ENCODE measurements at places on chromosomes 3 and 15.

- DNase-seq, result no peak
Measured at GRCh38 chr3:170418422-170419398, at the start of gene CLDN11. Gene CLDN11, plus strand, starts transcription at chr3:170418868. Its CDS starts 199 bp downstream, at chr3:170419067.

DNA sequence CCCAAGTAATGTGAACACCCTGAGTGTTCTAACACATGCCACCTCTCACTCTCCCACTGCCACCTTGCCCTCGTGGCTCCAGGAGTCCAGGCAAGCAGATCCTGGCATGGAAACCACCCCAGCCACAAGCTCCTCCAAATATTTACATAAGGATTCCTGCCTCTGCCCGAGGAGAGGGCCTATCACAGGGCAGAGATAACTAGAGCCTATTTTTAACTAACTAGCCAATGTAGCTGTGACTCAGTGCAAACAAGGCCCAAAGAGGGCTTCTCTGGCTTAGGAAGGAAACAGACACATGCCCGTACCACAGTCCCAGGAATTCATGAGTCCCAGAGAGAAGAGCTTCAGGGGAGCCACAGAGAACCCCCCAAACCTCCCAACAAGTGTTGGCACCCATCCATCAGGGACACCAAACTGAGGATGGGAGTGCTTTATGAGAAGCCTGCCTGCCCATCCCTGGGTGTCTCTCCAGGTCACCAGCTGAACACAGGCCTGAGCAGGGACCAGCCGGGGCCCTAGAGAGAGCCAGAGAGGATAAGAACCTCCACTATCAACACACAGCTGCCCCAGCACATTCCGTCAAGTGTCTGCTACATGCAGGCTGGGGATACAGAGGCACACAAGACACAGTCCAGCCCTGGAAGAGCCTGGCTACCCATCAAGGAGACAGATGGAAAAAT lies 9.2 kb downstream of the FYCO1 start:
- DNase-seq, result no peak

DNA sequence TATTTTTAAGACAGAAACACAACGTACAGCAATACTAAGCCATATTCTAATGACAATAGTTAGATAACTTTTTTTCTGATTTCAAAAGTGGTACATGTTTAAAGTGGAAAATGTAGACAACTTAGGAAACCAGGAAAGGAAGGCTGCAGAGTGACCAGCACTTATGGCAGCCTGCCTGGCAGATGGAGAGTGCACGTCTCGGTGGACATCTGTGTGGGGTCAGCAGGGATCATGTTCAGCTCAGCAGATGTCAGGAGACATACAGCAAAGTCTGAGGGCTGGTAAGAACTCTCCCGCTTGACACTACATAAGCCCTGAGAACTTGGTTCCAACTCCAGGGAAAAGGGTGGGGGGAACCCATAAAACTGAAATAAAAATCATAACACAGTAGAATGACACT lies 128.6 kb upstream of the ADPGK start:
- DNase-seq, result no peak

DNA sequence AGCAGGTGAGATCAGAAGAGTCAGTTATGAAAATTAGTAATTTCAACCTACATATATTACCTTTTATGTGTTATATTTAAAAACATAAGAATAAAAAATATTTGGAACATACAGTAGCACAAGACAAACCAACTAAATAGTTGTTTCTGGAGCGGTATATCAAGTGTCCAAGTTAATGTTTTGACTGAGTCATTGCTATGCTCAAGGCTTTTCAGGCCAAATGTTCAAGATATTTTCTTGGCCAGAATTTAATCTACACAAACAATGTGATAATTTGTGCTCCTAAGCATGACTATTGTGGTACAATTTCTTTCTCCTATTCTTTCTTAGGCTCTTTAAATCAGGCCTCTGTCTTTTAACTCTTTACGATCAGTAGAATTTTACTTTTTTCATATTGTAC lies 412.4 kb downstream of the RAP2B start:
- no peak for DNase-seq

DNA sequence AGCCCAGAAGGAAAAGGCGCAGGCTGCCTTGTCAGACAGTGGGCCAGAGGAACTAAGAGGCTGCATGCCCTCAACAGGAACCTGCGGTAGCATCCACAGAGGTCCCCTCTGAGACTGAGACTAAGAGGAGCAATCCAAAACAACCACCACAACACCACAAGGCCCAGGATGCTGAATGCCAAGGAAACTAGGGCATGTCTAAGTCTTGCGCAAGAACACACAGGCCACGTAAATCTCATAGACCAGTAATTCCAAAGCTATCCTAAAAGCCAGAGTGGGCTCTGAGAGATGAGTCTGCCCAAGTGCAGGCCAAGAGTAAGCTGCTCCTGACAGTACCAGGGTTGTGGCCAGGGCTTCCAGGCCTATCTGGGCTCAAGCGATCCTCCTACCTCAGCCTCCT lies 12.9 kb downstream of the MON1A start:
- DNase-seq, result no peak

DNA sequence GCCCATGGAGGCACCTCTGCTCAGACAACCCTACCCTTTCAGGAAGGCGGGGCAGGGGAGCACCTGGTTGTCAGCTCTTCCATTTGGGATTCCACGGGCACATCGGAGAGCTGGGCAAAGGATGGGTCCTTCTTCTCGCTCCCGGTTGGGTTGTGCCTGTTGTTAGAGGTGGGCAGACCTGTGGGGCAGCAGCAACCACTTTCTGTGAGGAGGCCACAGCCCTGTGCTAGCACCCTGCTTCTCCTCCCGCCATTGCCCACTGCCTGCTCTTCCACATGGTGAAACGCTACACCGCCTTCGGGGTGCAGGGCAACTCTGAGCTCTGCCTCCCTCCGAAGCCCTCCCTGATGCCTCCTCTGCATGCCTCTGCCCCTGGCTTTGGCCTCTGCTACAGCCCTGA lies 7.0 kb upstream of the HHATL start:
- DNase-seq, result no peak

GRCh38 chr15:88792342-88793282 lies 10.6 kb upstream of the ACAN start:
- DNase-seq, result no peak

- no peak for DNase-seq
Measured at GRCh38 chr15:69414701-69415167, 585 bp downstream of the KIF23 start.

DNA sequence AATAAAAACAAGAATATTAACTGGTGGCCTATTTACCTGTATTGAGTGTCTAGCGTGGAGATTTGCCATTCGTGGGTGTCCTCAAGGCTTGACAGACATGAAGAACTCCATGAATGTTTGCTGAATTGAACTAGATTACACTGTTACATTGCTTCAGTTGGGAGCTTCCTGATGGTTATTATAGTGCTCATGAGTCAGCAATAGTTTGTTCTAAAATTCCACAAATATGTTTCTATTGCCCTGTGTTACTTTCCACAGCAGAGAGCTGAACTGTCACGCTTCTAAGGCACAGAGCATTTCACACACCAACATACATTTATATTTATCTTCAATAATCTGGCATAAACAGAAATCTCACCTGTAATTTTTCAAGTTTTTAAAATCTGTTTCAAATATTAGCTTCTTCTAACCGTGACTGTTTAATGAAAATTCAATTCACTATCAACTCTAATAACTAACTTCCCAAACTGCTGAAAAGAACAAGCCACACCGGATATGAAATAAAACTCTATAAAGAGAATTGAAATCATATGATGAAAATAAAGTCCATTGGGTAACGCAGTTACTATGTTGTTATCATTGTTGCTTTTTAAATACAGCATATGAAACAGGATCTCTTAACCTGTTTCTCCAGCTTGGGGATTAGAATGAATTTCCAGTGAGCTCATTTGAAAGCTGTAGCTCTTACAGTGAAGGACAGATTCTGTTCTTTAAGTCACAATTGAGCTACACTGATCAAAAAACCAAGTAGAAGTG lies 61.2 kb upstream of the MCF2L2 start:
- DNase-seq, result no peak

DNA sequence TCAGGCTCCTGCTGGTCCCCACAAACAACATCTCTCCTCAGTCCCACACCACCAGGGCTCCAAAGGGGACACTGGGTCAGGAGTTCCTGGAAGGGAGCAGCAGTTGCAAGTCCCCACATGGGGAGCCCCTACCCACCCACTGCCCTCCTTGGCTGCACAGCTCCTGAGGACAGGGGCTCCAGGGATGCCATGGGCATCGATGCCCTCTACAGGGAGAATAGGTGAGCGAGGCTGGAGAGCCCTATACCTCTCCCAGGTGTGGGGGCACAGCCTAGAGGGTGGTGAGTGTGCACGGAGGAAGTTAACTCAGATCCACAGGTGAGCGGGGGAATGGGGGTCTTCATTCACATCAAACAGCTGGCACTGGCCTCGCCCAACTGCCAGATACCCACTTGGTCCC lies 141.2 kb upstream of the LINGO1 start:
- no peak for DNase-seq

DNA sequence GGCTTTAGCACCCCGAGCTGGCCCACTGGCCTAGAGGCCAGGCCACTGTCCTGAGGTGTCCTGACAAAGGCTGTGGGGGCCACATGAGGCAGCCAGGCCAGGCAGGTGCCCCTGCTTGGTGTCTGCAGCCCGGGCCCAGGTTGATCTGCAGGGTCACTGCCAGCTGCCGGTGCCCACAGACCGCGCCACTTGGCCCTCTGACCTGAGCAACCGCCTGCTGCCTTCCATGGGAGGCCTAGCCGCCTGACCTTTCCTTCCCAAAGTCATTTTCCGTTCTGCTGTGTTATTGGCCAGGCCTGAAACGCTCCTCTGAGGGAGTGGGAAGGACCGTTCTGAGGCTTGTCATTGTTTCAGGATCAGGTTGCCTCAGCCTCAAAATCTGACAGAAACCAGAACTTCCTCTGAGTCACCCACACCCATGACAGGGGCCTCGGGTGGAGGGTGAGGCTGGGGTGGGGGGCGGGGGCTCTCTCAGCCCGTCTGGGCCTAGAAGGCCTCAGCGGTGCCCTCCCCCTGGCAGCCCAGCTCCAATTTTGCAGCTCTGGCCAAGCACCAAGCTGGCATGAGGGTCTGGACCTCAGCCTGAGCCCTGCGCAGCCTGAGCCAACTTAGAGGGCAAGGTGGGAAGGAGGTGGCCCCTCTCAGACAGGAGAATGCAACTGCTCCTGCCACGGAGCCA lies 140.7 kb upstream of the MEF2A start:
- DNase-seq, result peak; percentile 21

- DNase-seq, result no peak
Measured at GRCh38 chr3:98291332-98291957, 9.1 kb downstream of the OR5H2 start.

- no peak for DNase-seq
Measured at GRCh38 chr15:71679793-71680353, 130.5 kb upstream of the NR2E3 start.

DNA sequence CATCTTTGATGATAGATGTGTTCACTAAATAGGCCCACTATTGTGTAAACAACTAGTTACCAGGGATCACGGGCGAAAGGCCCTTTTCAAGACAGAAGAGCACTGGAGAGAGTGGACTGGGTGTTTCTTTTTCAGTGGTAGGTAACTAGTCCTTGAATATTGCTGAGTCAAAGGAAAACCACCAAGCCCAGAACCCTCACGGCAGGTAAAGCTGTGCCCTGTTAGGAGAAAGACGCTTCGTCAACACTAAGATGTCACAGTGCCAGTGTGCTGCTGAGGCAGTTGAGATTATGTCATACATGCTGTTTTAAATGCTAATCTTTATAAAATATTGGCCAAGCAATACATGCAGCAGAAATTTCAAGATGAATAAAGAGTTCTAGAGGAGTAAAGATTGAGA lies 578.6 kb downstream of the PYDC2 start:
- DNase-seq, result no peak

- DNase-seq, result no peak
Measured at GRCh38 chr3:134197681-134198261, 52.9 kb downstream of the RYK start.

DNA sequence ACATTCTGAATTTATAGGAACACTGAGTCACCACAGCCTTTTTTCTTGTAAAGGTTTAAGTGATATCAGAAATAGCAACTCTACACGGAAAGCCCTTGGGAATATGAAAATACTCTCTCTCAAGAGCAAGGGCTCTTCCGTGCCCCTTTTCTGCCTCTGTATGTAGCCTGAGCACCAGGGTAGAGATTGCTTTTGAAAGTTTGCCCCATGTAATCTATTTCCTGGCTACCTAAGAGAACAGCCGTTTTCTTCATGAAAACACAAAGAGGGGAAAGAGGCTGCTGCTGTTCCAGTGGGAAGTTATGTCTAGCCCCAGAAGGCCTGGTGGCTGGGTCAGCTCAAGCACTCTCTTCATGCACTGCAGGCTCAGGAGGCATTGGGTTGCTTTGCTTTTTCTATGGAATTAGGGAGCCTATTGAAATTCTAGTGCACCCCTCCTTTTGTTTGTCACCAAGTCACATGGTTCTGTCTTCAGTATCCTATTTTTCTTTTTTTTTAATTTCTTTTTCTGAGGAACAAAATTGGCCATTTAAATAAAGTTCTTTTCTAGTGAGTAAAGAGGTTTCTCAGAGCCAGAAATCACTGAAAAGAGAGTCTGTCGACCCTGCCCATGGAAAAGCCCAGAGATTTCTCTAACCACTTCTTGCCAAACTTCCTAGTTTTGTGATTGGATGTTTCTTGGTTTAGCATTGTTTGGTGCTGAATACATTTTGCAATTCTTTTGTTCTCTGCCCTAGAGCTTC lies 39.5 kb downstream of the TIGIT start:
- no peak for DNase-seq

DNA sequence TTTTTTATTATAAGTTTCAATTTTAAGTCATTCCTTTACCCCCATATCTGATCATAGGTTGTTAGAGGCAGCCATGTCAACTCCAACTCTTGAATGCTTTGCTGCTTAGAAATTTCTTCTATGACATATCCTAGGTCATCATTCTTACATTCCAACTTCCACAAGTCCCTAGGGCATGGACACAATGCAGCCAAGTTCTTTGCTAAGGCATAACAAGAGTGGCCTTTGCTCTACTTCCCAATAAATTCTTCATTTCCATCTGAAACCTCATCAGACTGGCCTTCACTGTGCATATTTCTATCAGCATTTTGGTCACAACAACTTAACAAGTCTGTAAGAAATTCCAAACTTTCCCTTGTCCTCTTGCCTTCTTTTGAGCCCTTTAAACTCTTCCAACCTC lies 28.5 kb downstream of the TRIM42 start:
- no peak for DNase-seq

GRCh38 chr15:94061041-94061440 lies 170.3 kb upstream of the MCTP2 start:
- DNase-seq, result no peak

DNA sequence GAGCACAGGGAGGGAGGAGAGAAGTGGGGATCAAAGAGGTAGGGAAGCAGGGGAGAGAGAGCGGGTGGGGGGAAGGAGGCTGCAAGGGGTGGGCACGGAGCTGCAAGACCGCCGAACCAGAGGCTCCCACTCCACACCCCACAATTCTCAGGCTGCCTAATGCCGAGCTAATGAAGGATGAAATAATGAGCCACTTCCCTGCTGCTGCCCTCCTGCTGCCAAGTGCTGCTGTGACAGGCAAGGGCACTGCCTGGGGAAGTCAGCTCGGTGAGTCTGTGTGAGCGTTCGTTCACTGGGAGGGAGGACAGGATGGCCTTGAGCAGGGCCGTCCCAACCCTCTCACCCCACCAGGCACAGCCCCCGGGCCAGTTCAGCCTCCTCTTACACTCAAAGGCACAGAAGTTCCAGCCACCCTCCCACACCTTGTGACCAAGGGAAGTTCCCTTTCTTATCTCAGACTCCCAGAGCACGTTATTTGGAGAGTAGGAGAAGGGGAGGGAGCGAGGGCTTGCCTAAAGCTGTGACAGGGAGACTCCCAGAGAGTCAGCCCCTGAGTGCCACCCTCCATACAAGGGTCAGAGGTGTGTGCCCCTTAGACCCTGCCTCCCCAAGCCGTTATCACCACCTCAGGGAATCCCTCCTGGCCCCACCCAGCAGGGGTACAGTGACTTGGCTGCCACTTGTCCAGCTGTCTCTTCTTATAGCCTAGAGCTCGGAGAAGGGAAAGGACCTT lies 12.4 kb downstream of the GLYCTK start:
- DNase-seq, result no peak

Measured in omental fat pad (tissue), 4 donors.